Right cardiac atrium (tissue), 5 donors: ENCODE measurements at places on chromosomes 1 and 21. TPM values are rescaled to one million over a fixed set of nuclear protein-coding genes. Genes with fewer than 3 reads are reported as not detected.

GRCh38 chr21:40016667-40017066, 149.4 kb downstream of the PCP4 start:
- DNase-seq: no peak

- DNase-seq: no peak
These were observed 6.8 kb downstream of the TSPEAR start for GRCh38 chr21:44704636-44705001.

DNA sequence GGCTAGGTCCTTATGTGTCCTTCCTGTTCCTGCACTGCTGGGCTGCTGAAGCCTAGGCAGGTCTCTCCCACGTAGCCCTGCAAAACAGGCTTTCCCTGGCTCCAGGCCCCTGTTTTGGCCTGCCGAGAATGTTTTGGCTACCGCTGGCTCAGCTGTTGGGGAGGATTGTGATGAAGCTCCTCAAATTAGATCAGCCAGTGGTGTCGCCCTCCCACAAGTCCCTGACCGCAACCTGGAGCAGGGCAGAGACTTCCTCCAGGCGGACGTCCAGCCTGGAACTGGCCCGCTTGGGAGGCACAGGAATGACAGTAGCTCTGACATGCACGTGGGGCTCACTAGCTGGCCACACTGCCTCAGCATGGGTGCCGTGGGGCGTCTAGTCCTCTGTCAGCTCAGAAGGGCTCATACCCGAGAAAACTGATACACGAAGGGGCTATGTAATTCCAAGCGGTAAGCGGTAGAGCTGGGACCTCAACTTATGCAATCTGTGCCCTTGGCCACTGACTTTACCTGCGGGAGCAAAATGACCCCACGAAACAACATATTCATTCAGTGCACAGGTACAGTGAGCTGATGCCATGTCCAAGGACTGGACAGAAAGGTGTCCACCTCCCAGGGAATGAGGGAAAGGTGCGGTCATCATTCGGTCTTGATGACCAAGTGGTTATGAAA, 26.6 kb downstream of the DHRS3 start:
- peak; percentile 86 for DNase-seq

GRCh38 chr21:42337276-42337675, 13.5 kb downstream of the TFF2 start:
- DNase-seq: no peak

GRCh38 chr1:210635108-210635507, 306.4 kb downstream of the HHAT start:
- DNase-seq: no peak

- peak; percentile 72 for DNase-seq
These were observed 56.2 kb downstream of the ST3GAL3 start for GRCh38 chr1:43763497-43763973.

- DNase-seq: no peak
These were observed 34.3 kb upstream of the CITED4 start for GRCh38 chr1:40896482-40896881.

- peak; percentile 55 for DNase-seq
These were observed 749 bp downstream of the AKIRIN1 start for GRCh38 chr1:38991638-38992411.

DNA sequence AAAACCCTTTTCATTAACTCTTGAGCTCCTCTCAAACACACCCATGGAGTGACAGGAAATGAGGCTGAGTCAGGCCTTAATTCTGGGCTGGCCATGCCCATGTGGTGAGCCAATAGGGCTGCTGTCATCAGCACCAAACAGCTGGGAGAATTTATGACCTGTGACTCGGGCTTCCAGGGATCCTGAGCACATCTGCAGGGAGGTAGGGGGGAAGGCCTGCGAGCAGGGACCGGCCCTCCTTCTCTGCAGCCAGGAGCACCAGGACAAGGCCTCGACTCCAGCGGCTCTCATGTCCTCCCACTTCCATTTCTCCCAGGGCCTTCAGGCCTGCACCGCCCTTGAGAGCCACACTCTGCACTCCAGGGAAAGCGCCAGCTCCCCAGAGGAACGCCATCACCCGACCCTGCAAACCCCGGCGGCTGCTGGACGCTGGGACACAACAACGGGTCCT, 14.6 kb downstream of the RIPK4 start:
- no peak for DNase-seq

DNA sequence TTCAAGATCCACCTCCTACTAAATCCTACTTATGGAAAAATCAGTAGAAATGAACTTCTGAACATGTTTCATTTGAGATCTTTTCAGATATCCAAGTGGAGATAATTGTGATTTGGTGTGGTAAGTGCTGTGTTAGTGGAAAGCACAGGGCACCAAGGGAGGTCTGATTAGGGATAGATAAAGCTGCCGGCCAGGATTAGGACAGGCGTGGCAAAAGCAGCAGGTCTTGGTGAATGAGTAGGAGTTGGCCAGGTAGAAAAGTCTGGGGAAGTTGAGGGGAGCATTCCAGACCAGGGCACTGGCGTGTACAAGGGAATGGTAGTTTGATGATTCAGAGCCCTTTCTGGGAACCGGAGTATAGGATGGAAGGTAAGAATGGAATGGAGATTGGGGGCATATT, 47.8 kb downstream of the AZIN2 start:
- DNase-seq: no peak

GRCh38 chr1:110233861-110234260, 23.7 kb downstream of the KCNC4 start:
- DNase-seq: no peak

GRCh38 chr1:29991815-29992214, 731.6 kb downstream of the MATN1 start:
- DNase-seq: no peak

DNA sequence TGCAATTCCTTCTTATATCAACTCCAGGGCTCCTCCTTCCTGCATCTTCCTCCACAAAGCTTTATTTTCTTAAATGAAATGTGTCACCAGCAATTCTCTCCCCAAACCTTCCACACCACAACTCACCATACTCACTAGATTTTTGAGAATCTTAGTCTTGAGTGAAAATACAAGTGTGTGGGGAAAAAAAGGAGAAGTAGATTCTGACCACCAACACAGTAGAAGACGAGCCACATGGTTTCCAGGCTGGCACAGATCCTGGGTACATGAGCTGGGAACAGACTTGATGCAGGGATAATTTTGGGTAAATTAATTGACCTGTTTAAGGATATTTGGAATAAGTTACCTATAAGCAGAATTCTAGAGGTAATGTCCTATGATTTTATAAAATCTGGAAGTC, 72.8 kb upstream of the KCNJ15 start:
- DNase-seq: no peak

DNA sequence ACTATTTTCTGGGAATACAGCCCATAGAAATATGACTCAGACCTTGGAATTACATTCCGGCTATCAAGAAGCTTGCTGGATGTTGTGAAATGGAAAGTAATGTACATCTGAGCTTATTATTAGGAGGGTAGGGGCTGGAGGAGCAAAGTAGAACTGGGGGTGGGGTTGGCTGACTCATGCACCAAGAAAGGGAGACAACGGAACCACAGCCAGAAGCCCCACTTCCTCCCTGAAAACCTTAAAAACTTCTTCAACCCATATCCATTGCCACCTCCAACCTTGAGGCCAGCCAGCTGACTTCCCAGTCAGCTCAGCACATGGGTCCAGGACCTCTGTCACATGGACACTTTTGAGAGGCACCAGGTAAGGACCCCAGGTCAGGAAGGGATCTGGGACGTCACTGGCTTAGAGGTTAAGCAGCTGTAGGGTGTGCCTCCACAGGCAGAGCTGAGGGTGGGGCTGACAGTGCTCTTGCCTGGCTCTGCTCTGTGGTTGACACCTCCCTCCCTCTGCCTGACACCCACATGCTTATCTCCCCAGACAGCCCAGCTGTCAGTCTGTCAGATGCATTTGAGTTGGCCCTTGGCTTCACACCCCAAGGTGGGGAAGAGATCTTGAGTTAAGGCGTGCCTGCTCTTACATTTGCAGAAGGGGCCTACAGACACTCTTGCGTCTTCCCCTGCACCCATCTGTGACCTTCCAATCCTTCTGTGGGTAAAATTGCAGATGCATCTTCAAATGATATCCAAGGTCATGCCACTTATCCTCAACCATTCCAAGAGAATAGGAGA, 5.7 kb upstream of the ZNF683 start:
- DNase-seq: no peak

FCGR3B gene
- total RNA-seq: 4.1 TPM

FGGY gene
- total RNA-seq: 20.5 TPM

HSPG2 gene
- total RNA-seq: 524 TPM

RPTN gene
- not detected for total RNA-seq

NR5A2 gene
- total RNA-seq: 0.54 TPM

TNNI3K gene
- 34.3 TPM for total RNA-seq

KCNJ15 gene
- 0.47 TPM for total RNA-seq

ADAM30 gene
- not detected for total RNA-seq
